ENCODE measurements at places on chromosomes 4 and X. TPM values are rescaled to one million over a fixed set of nuclear protein-coding genes. Genes with fewer than 3 reads are reported as not detected.

Gene KCNIP4
- total RNA-seq, result not detected

Gene SHROOM3
- total RNA-seq, result 1.0 TPM

Gene POU3F4
- total RNA-seq, result not detected

Gene RBMXL3
- total RNA-seq, result not detected

Gene CTPS2
- total RNA-seq, result 8.5 TPM

Gene GABRG1
- total RNA-seq, result not detected

Gene DCK
- total RNA-seq, result 24.5 TPM

Gene ACSL1
- 12.5 TPM for total RNA-seq

Gene SLC16A2
- 0.39 TPM for total RNA-seq

Gene CSAG2
- not detected for total RNA-seq

Gene CLNK
- total RNA-seq, result not detected

Gene ELMOD2
- 16.3 TPM for total RNA-seq

Gene GRID2
- total RNA-seq, result not detected

Gene GLA
- 40.5 TPM for total RNA-seq

Gene GLRA2
- not detected for total RNA-seq

Gene NSUN7
- 0.87 TPM for total RNA-seq

Gene CTAG1A
- not detected for total RNA-seq

Gene LRAT
- not detected for total RNA-seq

Gene SEPTIN6
- total RNA-seq, result 13.8 TPM

Gene SLC9B1
- not detected for total RNA-seq

Gene HSD17B13
- total RNA-seq, result 0.05 TPM

Gene CXCL3
- 4.1 TPM for total RNA-seq

Gene USP17L19
- total RNA-seq, result not detected

Gene CDS1
- total RNA-seq, result under 0.01 TPM

Gene DGAT2L6
- total RNA-seq, result not detected

All from mammary microvascular endothelial cell (primary cell).